ENCODE measurements at places on chromosomes 4 and X.
A peak's percentile ranks its signal among the peaks of the same experiment; 100 is the strongest.

GRCh38 chr4:140126261-140126660 is 27.7 kb downstream of the MAML3 start:
- DNase-seq: no peak

- no peak for DNase-seq
Observed at GRCh38 chrX:13937370-13938050, 92.2 kb downstream of the GEMIN8 start.

GRCh38 chrX:8520178-8520577 is 55.5 kb downstream of the VCX3B start:
- DNase-seq: no peak

DNA sequence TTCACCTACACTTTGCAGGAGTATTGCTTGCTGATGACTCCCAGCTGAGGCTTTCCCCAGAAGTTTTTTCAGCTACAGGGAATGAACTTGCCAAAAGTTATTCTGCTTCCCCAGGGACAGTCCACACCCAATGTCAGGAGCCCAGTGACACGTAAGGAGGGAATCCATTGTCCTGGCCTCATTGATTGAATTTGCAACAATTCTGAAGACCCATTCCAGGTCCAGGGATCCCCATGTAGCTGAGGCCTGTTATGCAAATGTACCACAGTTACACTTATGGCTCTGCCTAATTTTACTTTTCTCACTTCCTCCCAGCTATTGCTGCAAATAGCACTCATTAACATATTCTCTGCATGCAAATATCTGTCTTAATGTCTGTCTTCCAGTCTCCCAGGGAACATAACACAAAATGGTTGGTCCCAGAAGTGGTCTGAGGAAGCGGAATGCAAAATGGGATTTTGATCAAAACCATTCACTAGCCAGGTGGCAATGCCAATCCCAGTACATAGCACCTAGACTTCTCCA is 113.7 kb upstream of the ACTRT1 start:
- DNase-seq: no peak

DNA sequence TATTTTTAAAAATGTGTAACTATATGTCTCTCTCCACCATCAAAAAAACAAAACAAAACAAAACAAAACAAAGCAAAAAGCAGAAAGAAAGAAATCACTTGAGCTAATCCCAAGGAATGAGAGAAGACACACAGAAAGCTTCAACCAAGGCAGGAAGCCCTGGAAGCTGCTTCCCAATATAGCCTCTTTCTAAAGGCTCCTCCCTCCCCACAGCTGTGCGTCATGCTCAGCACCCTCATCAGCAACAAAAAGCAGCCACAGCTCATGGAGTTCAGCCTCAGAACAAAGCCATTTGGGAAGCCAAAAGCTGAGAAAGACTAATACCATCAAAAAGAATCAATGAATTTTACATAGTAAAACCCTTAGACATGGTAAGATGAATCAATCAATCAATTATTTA is 501.6 kb upstream of the SMIM31 start:
- no peak for DNase-seq

GRCh38 chr4:81506731-81507130 is 35.0 kb upstream of the RASGEF1B start:
- DNase-seq: no peak

GRCh38 chrX:2701600-2701999 is 10.5 kb downstream of the CD99 start:
- no peak for DNase-seq

- no peak for DNase-seq
Observed at GRCh38 chrX:150887906-150888465, 10.5 kb downstream of the CD99L2 start.

- no peak for DNase-seq
Observed at GRCh38 chr4:126264839-126265238, 950.1 kb downstream of the FAT4 start.

DNA sequence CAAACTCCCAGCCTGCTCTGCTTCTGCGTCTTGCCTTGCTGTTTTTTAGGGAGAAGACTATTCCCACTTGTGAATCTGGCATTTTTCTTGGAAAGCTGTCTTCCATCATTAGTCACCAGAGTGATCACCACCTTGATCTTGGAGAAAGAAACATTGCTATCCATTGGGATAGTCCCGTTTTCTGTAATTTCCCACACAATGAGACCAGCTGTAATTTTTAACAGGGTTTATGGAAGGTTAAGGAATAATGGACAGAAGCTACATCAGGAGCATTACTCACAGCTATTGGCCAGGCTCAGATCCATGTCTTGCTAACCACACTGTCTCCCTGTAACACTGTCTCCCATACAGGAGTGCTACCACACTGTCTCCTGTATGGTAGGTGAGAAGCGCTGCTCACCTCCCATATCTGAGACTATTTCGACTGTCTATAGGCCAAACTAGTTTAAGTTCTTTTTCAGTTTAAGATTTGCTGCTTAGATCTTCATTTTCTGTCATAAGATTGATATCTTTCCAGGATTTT is 523.0 kb downstream of the SPRY1 start:
- no peak for DNase-seq

- DNase-seq: no peak
Observed at GRCh38 chrX:46204721-46205422, 340.3 kb downstream of the ZNF674 start.

DNA sequence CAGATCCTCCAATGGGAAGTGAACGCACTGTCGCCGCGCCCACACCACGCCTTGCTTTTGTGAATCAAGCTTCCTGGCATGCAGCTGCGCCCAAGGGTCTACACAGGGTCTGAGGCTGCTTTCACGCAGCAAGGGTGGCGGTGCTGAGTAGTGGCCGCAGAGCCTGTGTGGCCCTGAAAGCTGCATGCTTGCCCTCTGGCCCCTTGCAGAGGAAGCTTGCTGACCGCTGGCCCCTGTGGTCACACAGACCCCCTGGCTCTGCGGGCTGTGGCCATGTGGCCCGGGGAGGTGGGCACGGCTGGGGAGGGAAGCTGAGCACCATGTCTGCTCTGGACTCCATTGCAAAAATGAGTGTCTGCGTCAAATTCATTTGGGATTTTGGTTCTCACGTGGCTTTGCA is 8.8 kb downstream of the DOK7 start:
- no peak for DNase-seq

DNA sequence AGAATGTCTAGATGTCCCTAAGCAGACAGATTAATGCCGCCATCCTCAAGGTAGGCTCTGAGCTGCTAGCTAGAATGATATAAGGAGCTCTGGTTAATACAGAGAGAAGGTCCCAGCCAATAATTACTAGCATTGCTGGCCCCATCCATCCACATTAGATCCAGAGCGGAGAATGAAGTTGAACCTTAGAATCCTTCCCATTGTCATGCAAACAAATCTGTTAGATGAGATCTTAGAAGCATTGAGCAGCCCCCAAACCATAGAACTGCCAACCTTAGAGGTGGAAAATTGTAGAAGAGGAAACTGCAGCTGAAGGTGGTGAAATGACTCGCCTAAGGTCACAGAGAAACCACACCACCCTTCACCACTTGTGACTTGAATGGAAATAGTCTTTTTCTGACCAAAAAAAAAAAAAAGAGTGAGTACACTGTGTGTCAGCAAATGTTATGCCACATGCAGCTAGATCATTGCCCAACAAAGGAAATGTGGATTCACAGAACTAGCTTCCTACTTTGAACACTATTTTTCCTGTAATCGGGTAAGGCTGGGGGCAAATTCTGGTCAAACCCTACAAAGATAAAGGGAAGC is 162.1 kb downstream of the SMIM20 start:
- DNase-seq: peak; percentile 15

GRCh38 chr4:83128240-83128929 is 13.9 kb upstream of the PLAC8 start:
- DNase-seq: no peak

- DNase-seq: no peak
Observed at GRCh38 chrX:9340598-9341290, 124.1 kb upstream of the TBL1X start.

DNA sequence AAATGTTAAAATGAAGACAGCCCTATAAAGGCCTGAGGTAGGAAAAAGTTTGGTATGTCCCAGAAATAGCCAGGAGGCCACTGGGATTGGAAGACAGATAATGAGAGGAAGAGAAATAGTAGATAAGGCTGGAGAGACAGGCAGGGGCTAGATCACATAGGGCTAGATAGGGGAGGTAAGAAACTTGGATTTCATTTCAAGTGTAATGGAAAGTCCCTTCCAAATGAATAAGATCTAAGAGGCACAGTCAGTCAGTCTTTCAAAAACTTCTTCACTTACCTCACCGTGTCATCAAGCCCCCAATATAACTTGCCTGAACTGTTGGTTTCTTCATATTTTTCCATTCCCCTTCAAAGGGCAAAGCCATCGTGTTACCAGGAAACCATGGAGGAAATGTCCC is 121.8 kb downstream of the SPCS3 start:
- no peak for DNase-seq

GRCh38 chrX:153970357-153971123 is 1.1 kb downstream of the HCFC1 start:
- DNase-seq: no peak

DNA sequence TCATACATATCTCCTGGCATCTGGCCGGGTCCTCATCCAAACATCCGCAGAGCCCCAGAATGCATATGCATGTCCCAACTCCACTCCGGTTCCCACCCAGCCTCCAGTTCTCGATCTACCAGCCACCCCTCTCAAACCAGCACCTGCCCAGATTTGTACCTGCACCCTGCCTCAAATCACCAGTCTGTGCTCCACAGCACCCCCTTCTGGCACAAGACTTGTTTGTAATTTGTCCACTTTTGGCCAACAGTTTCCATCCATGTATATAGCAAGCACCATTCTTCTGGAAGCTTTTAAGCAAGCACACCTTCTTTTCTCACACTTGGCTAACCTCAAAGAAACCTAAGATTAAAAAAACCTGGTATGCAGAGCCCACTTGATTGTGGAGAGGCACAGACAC is 644.1 kb downstream of the MID1IP1 start:
- peak; percentile 38 for DNase-seq

DNA sequence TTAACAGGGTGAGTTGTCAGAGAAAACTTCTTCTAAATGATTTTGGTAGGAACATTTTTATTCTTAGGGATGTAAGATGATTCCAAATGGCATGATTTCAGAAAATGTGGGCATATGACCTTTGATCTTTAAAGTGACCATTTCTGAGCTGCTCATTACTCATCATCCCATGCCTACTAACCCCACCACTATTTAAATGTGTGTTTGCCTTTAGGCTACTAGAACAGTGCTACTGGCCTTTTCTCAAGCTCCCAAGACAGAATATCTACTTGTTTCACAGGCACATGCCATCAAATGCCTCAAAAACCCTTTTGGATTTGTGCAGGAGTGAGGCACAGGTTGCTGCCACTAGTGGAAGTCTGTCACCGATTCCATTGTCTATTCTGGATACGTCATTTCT is 428.2 kb downstream of the ADAM29 start:
- no peak for DNase-seq

DNA sequence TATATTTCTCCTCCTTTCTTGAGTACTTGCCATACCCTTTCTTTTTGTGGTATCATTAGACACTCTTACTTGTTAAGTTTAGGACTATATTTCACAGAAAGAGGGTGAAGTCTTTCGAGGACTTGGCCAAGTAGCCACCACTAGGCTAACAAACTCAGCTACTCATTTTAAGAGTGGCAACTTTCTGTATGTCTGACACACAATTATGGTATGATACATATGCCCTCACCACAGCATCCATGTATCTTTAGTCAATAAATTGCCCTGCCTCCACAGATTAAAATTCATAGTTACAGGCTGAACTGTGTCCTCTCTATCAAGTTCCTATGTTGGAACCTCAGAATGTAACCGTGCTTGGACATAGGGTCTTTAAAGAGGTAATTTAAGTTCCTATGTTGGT is 23.2 kb downstream of the TAPT1 start:
- no peak for DNase-seq

GRCh38 chr4:25884031-25884782 is 21.4 kb upstream of the SEL1L3 start:
- no peak for DNase-seq

GRCh38 chr4:160505724-160506123 is 1402.8 kb downstream of the RAPGEF2 start:
- no peak for DNase-seq

GRCh38 chr4:162364651-162365050 is 200.9 kb upstream of the FSTL5 start:
- DNase-seq: no peak

- DNase-seq: no peak
Observed at GRCh38 chr4:25088093-25088952, 57.6 kb upstream of the LGI2 start.

DNA sequence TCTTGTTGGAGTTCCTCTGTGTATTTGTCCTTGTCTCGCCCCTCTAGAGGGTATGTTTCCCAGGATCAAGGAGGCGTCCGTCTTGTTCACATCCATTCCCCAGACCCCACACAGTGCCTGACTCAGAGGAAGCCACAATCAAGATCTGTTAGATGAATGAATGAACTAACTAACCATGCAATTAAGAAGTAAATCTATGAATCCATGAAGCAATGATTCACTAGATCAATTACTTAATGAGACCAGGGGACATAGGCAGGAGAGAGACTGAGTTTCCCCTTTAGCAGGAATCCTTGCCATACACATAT is 11.9 kb downstream of the BLOC1S4 start:
- DNase-seq: no peak
